ENCODE measurements at places on chromosomes 4 and X.

DNA sequence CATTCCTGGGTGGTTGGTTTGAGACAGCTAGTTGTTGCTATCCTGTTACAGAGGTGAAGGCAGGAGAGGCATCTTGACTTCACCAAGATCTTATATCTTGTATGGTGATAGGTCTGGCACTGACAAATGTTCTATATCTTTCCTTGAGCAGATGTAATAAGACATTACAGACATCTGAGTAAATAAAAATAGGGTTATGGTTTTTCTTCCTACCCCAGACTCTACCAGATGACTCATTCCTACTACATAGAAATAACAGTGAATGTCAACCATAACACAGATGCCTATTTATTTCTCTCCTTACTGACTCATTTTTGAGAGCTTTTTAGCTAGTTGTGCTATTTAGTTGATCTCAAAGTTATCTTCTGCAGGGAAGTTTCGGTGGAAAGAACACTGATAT, 21.9 kb downstream of the HNRNPH2 start:
- no peak for DNase-seq

DNA sequence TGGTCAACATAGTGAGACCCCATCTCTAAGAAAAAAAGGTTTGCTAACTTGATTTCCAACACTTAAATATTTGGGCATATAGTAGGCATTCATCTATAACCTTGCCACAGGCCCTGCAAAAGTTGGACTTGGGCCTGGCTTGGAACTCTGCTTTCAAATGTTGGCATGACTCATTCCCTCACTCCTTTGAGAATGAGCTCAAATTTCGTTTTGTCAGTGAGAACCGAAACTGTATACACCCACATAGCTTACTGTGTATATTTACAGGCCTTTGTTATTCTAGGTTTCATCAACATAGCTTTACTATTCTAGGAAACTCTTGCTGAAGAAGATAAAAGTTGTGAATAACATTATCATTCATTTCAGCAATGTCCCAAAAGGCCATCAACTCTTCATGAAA, 88.7 kb upstream of the ELOVL6 start:
- DNase-seq = no peak

DNA sequence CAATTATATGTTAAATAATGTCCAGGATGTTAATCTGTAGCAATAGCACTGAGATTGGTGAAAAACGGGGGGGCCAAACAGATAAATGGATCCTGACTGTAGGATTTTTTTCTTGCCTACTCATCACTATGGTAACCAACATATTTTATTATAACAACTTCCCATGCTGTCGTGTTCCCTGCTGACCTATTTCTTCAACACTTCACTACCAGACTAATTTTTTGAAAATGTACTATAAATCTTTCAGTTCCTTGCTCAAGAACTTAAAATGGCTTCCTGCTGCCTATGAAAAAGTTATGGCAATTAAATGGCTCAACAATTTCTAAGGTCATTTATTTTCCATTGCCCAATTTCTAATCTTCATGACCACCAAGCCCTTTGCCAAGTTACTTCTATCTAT, 38.9 kb upstream of the CFAP47 start:
- no peak for DNase-seq

DNA sequence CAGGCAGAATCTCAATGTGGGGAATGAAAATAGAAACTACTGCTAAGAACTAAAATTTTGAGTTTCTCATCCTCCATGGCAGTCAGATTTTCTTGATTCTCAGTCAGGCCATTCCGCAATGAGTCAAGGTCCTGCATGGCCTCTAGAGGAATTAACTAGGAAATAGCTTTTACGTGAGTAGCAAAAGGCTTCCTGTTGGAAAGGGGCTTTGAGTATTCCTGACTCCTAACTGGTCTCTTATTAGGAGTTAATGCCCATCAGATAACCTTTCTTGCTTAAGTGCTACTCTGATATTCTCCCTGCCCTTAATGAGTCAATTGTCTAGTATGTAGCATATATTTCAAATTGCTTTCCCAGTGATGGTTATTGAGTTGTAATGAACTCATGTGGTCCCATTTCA, 65.7 kb upstream of the ARHGAP24 start:
- DNase-seq = no peak

DNA sequence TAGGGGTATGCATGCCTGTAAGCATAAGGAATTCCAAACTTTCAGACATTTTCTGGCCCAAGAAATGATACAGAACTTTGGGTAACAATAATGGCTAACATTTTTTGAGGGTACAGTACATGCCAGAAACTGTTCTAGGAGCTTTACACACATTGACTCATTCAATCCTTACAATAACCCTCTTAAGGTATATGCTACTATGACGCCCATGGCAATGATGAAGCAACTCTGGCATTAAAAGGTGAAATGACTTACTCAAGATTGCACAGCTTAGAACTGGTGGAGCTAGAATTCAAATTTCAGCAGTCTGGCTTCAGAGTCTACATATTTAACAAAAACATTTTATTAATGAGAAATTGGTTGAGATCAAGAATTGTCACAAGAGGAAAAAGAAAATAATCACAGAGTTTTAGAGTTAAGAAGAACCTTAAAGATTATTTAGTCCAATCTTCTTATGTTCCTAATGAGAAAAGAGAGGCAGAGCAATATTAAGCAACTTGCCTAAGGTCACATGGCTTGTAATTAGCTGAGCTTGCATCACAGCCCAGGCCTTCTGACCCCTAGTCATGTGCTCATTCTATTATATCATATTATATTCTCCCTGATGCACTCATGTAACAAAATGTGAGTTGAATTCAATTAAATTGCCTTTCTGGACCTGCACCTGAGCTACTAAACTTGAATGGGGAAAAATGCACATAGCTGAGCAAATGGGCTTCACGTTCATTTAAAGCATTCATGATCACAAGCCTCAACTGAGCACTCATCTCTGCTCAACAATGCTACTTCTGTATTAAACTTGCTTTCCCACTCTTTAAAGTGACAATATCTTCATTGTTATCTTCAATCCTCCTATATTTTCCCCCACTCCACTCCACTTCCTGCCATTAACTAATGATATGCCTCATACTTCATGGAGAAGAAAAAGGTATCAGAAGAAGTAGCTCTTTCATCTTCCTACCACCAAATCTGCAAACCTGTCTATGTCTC, 73.2 kb downstream of the ENOX2 start:
- DNase-seq = no peak

- no peak for DNase-seq
Measured at GRCh38 chr4:173242466-173243250, 74.0 kb downstream of the GALNT7 start.

- DNase-seq = no peak
Measured at GRCh38 chr4:16278178-16278577, 51.9 kb upstream of the TAPT1 start.

GRCh38 chrX:150569155-150569477, 695 bp downstream of the MTM1 start:
- DNase-seq = no peak

GRCh38 chrX:133640161-133641015, 225.1 kb upstream of the GPC4 start:
- no peak for DNase-seq

- no peak for DNase-seq
Measured at GRCh38 chrX:70172964-70173363, 4.3 kb upstream of the DGAT2L6 start.

- no peak for DNase-seq
Measured at GRCh38 chrX:106783716-106784115, 18.8 kb upstream of the TBC1D8B start.

DNA sequence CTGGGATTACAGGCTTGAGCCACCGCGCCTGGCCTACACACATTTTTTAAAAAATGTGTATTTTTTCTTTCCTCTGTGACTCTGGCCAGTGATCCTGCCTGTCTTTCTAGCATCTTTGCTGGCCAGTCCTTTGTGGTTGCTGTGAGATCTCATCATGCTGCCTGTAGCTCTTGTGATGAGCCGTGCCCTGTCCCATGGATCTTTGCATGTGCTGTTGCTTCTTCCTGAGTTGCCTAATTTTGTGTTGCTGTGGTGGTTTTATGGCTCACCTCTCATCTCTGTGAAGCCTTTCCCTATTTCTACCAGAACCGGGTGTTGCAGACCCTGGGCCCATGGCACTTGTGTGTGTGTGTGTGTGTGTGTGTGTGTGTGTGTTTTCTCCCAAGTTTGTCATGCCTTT, 8.3 kb downstream of the NSD2 start:
- no peak for DNase-seq

- no peak for DNase-seq
Measured at GRCh38 chrX:79412972-79413371, 45.8 kb upstream of the ITM2A start.

DNA sequence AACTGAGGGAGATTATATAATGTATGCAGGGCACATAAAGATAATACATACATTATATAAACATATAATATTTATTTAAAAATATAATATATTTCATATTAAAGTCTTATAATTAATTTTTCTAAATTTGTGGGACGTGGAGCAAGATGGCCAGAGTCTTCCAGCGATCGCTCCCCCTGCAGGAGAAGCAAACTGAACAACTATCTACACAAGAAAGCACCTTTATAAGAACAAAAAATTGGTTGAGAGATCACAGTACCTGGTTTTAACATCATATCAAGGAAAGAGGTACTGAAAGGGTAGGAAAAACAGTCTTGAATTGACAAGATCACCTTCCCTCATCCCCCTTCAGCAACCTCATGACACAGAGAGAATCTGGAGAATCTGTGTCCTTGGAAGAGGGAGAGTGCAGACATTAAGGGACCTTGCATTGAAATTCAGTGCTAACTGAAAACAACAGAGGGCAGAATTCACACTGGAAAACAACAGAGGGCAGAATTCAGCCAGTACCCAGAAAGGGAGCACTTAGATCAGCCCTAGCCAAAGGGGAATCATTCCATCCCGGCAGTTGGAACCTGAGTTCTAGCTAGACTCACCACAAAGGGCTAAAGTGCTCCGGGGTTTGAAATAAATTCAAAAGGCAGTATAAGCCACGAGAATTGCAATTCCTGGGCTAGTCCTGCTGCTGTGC, 262.5 kb upstream of the NDST3 start:
- no peak for DNase-seq

DNA sequence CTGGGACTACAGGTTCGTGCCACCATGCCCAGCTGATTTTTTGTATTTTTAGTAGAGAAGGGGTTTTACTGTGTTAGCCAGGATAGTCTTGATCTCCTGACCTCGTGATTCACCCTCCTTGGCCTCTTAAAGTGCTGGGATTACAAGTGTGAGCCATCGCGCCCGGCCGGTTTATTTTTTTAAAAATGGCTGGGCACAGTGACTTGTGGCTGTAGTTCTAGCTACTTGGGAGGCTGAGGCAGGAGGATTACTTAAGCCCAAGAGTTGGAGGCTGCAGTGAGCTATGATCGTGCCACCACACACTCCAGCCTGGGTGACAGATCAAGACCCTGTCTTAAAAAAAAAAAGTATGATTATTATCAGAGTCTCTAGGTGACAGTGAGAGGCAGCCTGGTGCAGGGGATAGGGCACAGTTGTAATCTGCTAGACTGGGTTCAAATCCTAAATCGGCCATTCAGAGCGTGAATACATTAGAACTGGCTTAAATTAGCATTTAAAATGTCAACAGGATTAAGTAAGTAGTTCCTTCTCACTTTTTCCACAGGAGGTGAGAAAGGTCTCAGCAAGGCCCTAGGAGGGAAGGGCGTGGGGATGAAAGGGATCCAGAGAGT, 435 bp upstream of the MGST2 start:
- DNase-seq = no peak

DNA sequence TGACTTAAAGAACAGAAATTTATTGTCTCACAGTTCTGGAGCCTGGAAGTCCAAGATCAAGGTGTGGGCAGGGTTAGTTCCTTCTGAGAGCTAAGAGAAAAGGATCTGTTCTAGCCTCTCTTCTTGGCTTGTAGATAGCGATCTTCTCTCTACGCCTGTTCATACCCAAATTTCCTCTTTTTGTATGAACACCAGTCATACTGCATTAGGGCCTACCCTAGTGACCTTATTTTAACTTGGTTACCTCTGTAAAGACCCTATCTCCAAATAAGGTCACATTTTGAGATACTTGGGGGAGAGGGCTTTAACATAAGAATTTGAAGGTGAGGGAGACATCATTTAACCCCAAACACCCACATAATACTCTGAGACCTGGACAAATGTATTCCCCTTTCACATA, 55.6 kb upstream of the SPP1 start:
- no peak for DNase-seq

DNA sequence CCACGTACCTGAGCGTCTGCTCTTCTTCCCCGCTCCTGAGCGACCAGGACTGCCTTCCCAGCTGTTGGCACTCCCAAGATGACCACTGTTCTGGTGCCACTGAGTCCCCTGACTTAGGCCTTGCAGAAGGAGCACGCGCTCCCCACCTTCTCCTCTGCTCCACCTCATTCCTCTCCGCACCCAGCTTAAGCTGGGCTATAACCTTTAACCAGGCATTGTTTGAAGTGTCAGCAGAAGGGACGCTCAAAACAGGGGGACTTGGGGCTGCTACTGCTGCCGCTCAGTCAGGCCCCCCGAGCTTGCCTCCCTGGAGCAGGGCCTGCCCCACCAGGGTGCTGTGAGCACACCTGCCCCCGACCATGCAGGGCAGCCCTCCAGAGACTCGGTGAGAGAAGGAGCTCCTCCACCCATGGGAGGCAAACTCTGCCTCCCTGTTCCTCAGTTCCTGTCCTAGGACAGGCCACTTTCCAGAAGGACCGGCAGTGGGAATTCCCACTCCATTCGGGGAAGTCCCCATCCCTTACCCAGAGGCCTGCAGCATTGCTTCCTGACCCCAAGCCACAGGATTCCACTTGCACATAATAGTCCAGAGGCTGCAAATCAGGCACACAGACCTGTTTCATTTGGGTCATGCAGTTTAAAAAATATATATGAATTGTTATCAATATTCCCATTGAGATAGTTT, 99.7 kb upstream of the ENPP6 start:
- DNase-seq = no peak

Measured in stimulated activated CD4-positive, alpha-beta T cell treated with anti-CD3 and anti-CD28 coated beads, Interleukin-1b, Interleukin-23, amount 100 ng/mL, for 1 hour (primary cell).